ENCODE measurements at places on chromosomes 2 and 18.

GRCh38 chr2:75287624-75288316 lies 88.5 kb upstream of the TACR1 start:
- DNase-seq, result no peak

DNA sequence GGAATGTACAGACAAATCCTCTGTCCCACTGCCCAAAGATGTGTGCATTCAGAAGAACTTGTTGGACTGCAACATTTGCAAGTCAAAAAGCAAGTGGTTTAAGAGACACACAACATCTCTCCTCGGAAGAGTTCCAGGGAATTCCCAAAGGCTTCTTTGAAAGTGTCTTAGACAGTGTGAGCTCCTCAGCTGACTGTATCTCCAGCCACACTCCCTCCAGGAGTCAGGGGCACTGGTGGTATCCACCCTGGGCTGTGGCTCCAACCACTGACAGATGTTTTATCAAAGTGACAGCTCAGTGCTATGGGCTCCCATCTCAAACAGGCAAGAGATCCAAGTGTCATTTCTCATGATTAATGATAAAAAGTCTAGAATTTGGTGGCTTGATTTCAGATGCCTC lies 48.5 kb downstream of the ALK start:
- no peak for DNase-seq

GRCh38 chr2:189178726-189179569 lies 613 bp downstream of the COL5A2 start:
- DNase-seq, result no peak

- DNase-seq, result no peak
Observed at GRCh38 chr2:68714866-68715265, 19.7 kb upstream of the ARHGAP25 start.

DNA sequence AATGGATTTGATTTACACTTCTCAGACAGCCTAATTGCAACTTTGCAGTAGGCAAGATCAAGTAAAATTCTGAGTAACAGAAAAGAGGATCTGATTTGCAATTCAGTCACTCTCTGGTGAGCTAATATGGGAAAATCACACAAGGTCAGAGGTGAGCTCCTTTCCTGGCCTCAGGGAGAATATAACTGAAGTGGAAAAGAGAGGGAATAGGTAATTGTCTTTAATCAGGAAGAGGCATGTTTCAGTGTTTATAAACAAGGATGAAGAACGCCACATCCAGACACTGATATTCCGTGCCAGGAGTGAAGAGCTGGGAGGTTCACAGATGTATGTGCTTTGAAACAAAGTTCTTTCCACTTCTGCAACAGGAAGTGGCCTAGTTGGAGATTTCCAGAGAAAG lies 127.1 kb downstream of the ETAA1 start:
- no peak for DNase-seq

- no peak for DNase-seq
Observed at GRCh38 chr18:57444301-57444759, 9.2 kb downstream of the ONECUT2 start.

DNA sequence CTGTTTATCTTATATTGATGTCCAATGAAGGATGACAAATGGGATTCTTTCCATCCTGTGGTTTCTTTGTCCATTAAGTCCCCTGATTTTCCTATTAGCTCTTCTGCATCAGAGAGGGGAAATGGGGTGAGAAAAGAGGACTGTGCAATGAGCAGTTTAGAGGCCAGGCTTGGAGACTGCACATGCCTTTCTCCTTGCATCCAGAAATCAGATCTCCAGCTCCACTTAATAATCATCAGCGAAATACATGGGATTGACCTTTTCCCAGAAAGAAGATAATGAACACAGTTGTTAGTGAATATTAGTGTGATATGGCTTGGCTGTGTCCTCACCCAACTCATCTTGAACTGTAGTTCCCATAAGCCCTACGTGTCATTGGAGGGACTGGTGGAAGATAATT lies 697.4 kb downstream of the CBLN2 start:
- DNase-seq, result no peak

DNA sequence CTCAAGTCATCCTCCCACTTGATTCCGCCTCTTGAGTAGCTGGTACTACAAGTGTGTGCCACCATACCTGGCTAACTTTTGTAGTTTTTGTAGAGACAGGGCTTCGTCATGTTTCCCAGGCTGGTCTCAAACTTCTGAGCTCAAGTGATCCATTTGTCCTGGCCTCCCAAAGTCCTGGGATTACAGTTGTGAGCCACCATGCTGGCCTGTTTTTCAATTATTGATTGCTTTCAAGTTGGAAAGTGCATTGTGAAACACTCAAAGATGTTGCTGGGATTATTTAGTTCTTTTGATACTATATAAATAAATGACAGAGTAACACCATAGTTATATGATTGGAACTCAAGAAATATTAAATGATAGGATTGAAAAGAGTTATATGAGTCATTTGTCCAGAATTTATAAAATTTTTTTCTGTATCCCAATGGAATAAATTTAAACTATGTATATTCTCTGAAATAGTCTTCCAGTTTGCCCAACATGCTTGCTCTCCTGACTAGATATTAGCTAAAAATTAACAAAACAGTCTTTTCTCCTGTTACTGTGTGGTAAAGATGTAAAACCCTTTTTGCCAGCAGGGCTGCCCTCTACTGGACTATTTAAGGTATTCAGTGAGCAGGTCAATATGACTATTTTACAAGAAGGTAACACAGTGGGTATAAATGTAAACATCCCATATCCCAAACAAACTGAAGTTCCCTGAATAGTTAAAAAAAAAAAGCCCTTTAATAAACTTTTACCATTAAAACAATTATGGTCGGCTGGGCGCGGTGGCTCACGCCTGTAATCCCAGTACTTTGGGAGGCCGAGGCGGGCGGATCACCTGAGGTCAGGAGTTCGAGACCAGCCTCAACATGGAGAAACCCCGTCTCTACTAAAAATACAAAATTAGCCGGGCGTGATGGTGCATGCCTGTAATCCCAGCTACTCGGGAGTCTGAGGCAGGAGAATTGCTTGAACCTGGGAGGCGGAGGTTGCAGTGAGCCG lies 42.7 kb downstream of the ACSL3 start:
- DNase-seq, result no peak

GRCh38 chr2:186559370-186559769 lies 30.5 kb upstream of the ITGAV start:
- no peak for DNase-seq

GRCh38 chr2:40370007-40370395 lies 81.9 kb downstream of the SLC8A1 start:
- no peak for DNase-seq

DNA sequence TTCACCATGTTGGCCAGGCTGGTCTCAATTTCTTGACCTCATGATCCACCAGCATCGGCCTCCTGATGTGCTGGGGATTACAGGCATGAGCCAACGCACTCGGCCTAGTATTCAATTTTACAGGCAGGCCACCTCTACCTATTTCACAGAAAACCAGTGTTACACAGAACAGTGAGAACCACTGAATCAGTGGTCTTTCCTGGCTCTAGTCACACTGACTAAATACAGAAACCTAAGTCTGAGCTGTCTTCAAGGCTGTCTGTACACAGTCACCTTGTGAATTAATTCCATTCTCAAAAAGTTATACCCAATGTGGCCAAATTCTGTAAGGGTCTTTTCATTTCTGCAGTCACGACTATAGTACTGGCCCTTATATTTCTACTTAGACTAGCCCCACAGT lies 3.5 kb downstream of the RNF149 start:
- no peak for DNase-seq

DNA sequence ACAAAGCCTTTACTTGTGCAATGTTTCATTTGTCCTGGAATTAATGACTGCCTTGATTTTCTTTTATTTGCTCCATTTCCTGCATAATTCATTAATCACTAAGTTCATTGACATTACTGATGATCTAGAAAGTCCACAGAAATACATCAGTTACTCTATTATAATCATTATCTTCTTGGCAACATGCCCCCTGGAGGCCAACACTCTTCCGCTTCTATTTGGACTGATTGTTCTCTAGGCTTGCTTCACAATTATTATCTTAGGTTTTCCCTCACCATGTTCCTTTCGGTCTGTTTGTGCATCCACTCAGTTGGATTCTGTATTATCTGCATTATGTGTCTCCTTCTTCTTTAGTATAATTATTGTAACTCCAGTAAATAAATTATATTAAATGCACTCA lies 461.0 kb upstream of the CDH2 start:
- DNase-seq, result no peak

DNA sequence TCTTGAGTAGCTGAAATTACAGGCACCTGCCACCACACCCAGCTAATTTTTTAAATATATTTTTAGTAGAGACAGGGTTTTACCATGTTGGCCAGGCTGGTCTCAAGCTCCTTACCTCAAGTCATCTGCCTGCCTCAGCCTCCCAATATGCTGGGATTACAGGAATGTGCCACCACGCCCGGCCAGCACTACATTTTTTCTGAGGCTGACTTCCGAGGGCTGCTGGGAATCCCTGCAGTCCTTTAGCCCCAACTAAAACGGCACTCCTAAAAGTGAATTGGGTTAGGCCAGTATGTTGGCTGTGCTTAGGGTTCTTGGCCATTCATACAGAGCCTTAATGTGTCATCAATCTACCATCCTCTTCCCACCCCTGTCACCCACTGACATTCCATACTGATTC lies 375.4 kb downstream of the DCC start:
- DNase-seq, result no peak

DNA sequence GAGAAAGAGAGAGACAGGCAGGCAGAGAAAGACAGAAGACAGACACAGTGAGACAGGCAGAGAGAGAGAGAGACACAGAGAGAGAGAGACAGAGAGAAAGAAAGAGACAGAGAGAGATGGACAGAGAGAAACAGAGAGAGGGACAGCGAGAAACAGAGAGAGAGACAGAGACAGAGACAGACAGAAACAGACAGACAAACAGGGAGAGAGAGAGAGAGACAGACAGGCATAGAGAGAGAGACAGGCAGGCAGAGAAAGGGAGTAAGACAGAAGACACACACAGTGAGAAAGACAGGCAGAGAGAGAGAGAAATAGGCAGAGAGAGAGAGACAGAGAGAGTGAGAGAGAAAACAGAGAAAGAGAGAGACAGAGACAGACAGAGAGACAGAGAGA lies 105.3 kb upstream of the ANKRD30BL start:
- no peak for DNase-seq

DNA sequence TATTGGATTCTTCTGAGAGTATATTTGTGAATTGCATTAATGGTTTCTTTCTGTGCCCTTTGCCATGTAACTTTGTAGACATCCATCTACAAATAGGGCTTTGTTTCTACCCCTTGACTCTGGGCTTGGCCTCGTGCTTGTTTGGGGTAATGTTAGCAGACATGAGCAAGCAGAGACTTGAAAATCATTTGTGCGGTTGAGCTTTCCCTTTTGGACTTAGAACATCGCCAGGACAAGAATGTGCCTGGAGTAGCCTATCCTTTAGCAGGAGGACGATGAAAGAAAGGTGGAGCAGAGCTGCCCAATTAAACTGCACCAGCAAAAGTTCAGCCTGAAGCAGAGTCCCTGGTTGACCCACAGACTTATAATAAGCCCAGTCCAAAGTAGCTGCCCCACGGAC lies 785.9 kb downstream of the EPHA4 start:
- DNase-seq, result no peak
